ENCODE measurements at places on chromosomes 12 and 14. TPM values are rescaled to one million over a fixed set of nuclear protein-coding genes. Genes with fewer than 3 reads are reported as not detected.

GRCh38 chr12:56011509-56012090 is 9.2 kb upstream of the IKZF4 start:
- H3K4me1 ChIP-seq = peaks cover 4% of the 10 kb centered on the region
- H3K36me3 ChIP-seq = no peaks in the 10 kb centered on the region
- no peaks in the 10 kb centered on the region for H3K27me3 ChIP-seq
- H3K27ac ChIP-seq = no peak overlapping the region
- H3K4me3 ChIP-seq = no peak overlapping the region

DNA sequence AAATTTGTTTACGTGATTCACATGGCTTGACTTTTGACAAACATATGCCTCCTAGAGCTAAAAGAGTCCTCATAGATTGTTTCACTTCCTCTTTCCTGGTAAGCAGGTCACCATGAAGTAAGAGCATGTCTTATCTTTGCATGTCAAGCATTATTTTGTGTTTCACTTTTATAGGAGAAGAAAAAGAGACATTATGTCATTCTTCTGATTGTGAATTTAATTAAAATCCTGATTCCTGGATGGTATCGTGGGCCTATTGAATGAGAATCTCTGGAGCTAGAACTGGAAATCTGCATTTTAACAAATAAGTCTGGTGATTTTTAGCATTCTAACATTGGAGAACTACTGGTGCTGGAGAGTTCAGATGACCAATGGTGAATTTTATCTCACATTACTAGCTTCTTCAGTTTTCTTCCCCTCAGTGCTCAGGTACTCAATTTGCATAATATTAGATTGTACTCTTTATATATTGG is 218.6 kb upstream of the ATP2B1 start:
- H3K36me3 ChIP-seq = no peaks in the 10 kb centered on the region
- H3K4me1 ChIP-seq = no peaks in the 10 kb centered on the region
- no peak for DNase-seq
- H3K4me3 ChIP-seq = no peak overlapping the region
- H3K27ac ChIP-seq = no peak overlapping the region

- no peak for DNase-seq
- H3K27ac ChIP-seq = no peak overlapping the region
- H3K36me3 ChIP-seq = no peaks in the 10 kb centered on the region
Measured at GRCh38 chr14:77601846-77602619, 14.4 kb downstream of the SPTLC2 start.

DNA sequence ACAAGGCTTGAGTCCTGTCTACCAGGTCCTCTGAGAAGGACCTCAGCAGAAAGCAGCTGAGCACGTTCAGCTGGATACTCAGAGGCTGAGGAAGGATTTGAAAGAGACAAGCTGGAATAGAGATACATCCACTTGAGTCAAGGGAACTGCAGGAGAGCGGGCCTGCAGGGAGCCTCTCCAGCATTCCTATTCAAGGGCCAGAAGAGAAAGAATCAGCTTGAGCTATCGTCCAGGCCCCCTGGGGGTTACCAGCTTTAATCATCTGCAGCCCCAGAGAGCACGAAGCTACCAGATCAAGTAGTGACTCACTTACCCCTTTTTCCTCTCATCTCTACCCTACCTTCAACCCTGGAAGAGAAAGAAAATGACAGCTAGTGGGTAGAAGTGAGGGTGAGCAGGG is 80.9 kb downstream of the NDUFA12 start:
- no peak overlapping the region for H3K4me3 ChIP-seq
- no peak overlapping the region for H3K27ac ChIP-seq
- H3K36me3 ChIP-seq = no peaks in the 10 kb centered on the region
- 0 out of 2 replicates have a peak, but pooled peaks cover 2% of the 10 kb centered on the region for H3K4me1 ChIP-seq
- no peaks in the 10 kb centered on the region for H3K27me3 ChIP-seq

DNA sequence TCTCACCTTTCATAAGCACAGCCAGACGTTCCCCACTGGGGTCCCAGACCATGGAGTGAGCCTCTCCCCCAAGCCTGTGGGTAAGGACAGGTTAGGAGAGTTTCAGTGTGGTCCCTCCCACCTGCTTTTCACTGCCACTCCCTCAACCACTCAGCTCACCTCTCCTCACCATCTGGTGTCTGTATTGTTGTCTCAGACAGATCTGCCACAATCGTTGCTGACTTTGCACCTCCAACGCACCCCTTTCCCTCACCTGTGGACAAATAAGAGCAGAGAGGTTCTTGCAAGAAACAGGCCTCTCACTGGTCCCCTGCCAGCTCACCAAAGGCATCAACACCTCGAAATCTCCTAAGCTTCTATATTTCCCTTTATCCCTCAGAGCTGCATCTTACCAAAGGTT is 8.8 kb downstream of the MYG1 start:
- peaks cover 24% of the 10 kb centered on the region for H3K36me3 ChIP-seq
- H3K27ac ChIP-seq = no peak overlapping the region
- H3K27me3 ChIP-seq = no peaks in the 10 kb centered on the region
- no peak overlapping the region for H3K4me3 ChIP-seq
- no peak for DNase-seq

- H3K27me3 ChIP-seq = no peaks in the 10 kb centered on the region
- H3K4me3 ChIP-seq = no peak overlapping the region
- H3K4me1 ChIP-seq = peaks cover 4% of the 10 kb centered on the region
- no peak for DNase-seq
- peaks cover 9% of the 10 kb centered on the region for H3K36me3 ChIP-seq
Measured at GRCh38 chr14:75281654-75282019, 3.0 kb downstream of the FOS start.

- H3K4me3 ChIP-seq = peak overlapping the region; percentile 21
- H3K27me3 ChIP-seq = no peaks in the 10 kb centered on the region
- peaks cover 36% of the 10 kb centered on the region for H3K36me3 ChIP-seq
- DNase-seq = no peak
- H3K4me1 ChIP-seq = peaks cover 45% of the 10 kb centered on the region
- H3K27ac ChIP-seq = no peak overlapping the region
Measured at GRCh38 chr14:21521501-21521900, 4.6 kb downstream of the SALL2 start.

DNAH10 gene
- total RNA-seq = 0.24 TPM

KLHDC1 gene
- total RNA-seq = not detected

SOAT2 gene
- total RNA-seq = not detected

NKX2-1 gene
- not detected for total RNA-seq
